ENCODE measurements at places on chromosomes 3 and 15. TPM values are rescaled to one million over a fixed set of nuclear protein-coding genes. Genes with fewer than 3 reads are reported as not detected.

DNA sequence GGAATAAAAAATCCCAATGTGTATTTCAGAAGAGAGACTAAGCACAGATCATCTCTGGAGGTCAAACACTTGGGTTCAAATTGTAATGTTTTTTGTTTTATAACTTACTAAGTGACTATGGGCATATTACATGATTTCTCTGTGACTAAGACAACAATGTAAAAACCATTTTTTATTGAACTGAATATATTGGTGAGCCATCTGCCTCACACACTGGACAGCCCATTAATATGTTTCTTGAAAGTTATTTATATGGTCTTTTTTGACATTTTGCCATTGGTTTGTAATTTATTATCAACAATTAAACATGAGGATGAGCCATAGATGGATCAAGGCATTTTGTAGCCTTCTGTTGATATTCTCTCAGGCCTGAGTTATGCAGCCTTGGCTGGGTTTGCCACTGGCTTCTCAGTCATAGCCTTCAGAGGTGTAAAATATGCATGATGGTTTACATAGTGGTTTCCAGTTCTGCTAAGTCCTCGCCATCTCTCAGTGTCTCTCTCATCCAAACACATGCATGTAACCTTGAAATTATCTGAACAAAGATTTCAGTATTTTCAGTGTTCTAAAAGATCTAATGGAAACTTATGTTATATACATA, 997.2 kb downstream of the DIPK2A start:
- DNase-seq = peak; percentile 28

DNA sequence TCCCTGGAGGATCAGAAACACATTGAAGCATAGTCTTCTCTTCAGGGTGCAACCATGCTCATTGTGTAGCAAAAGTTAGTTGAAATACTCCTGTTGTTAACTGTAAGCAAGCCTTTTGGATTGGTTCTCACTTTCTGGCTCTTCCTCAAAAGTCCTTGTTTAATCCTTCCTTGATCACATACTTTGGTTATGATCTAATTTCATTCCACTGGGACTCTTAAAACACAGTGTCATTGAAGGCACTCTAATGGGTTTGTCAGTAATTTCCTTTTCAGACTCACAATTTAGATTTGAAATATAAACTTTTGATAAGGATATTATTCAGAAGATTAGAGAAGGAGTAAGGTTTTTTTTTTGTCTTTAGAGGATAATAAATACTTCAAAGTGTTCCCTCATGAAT, 451.7 kb upstream of the SGO1 start:
- DNase-seq = no peak

GRCh38 chr15:101391431-101391830, 96.4 kb upstream of the SNRPA1 start:
- DNase-seq = no peak

- DNase-seq = no peak
These were observed 24.6 kb downstream of the MEIS2 start for GRCh38 chr15:37075777-37076176.

DNA sequence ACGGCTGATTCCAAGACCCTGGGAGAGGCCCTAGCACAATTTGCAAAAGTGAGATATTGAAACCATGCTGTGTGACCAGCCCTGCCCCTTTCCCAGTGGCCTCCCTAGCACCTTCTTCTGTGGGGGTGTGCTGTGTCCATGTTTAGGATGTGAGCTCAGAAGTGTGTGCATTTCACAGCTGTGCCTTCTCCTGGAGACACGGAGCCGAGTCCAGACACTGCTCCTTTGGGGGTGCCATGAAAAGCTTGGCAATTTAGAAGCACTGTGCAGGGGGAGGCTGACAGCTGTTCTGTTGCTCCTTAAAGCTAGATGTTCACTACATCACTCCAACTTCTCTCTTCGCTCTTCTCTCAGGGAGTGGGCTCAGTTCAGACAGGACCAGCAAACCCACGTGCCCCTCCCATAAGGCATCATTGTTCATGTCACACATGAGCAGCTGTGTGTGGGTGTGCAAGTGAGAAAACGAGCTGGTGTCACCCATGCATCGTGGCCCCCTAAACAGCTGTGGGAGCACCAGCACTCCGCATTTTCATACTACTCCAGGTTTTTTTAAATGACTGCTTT, 492.6 kb downstream of the GABRG3 start:
- no peak for DNase-seq

DNA sequence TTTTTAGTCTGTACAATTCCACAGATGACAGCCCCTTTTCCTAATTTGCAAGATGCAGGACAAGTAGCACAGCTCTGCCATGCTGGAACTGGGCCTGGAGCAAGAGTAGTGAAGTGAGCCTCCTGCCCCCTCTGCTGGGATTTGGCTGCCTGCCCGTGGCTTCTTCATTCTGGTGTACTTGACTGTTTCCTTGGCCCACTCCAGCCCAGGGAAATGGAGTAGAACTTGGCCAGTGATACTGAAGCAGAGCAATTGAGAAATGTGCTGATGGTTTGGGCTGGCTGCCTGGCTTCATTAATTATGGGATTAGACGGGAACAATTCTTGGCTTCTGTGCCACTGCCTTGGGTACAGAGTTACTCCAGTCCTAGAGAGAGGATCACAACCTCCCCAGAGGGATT, 2.8 kb downstream of the GPD1L start:
- DNase-seq = peak; percentile 44

- no peak for DNase-seq
These were observed 102.9 kb upstream of the BFSP2 start for GRCh38 chr3:133296981-133297380.

- no peak for DNase-seq
These were observed 51.9 kb downstream of the SV2B start for GRCh38 chr15:91151781-91152563.

- peak; percentile 41 for DNase-seq
These were observed 726.8 kb downstream of the NAALADL2 start for GRCh38 chr3:175585898-175586297.

DNA sequence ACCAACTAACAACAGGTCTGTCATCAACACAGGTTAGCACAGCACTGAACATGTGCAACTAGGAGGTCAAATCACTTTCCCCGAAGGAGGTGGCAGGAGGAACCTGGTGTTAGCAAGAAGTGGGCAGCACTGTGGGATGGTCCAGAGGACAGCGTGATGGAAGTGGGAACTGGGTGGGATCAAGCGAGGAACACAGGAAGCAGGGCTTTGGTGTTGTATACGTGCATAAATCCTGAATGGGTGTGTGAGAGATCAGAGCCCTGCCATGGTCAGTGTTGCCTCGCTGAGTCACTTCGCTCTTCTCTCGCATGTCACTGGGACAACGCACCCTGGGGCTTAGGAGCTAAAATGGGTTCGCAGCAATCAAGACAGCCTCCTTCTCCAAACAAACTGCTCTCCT, 62.1 kb downstream of the MOBP start:
- no peak for DNase-seq

GRCh38 chr15:28977377-28978010, 91.7 kb downstream of the APBA2 start:
- DNase-seq = peak; percentile 92

DNA sequence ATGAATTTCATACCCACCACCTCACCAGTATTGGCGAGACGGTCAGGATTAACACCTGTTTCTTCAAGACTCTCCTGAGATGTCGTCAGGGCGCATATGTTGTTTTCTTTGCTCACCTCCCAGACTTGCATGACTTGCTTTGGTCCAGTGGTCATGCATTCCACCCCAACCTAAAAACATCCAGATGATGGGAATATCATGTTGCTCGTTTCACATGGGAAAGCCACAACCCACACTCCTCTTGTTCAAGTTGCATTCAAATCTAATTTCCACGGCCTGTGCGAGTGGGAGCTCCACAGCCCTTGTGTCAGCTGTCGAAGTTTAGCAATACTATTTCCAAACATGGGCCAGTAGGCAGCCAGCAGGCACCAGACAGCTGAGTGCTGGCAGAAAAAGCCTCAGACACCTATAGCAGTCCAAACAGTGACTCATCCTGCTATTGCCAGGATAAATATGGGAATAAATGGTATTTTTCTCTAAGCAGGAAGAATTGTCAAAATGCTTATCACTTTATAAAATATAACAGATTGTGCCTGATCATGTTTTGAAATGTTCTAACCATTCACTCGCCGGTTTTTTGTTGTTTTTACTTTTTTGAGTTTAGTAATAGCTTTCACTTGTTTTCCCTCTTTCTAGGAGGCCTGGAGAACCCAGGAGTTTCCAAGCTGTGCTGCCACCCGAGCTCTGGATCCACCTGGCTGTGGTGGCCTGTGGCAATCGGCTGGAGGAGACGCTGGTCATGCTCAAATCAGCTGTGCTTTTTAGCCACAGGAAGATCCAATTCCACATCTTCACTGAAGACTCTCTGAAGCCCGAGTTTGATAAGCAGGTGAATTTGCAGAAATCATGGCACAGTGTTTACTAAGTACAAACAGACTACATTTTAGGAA, 20.1 kb downstream of the GXYLT2 start:
- peak; percentile 34 for DNase-seq

DNA sequence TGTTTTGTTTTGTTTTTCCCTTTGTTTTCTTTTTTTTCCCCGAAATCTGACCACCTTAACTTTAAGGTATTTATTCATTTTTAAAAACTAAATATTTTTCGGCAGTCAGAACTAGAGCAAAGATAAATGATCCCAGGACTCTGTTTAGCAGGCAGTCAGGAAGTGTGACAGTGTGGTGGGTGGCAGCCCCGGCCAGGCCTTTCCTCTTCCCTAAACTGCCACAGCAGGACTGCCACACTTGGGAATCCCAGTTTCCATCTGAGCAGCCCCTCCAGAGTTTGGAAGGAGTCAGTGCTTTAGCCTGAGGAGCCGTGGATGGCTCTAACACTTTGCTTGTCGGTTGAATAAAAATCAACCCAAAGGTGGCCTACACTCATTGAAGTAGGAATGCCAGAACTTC, 6.9 kb downstream of the CCRL2 start:
- no peak for DNase-seq

LIPH gene
- 1.5 TPM for total RNA-seq

PIERCE2 gene
- total RNA-seq = 6.5 TPM

FAM107A gene
- total RNA-seq = not detected

PGBD4 gene
- 1.0 TPM for total RNA-seq

ADGRG7 gene
- not detected for total RNA-seq

SLC25A38 gene
- 21.2 TPM for total RNA-seq

CDHR4 gene
- total RNA-seq = not detected

PPP4R2 gene
- 18.4 TPM for total RNA-seq
